ENCODE measurements at places on chromosomes 2 and 18.
A peak's percentile ranks its signal among the peaks of the same experiment; 100 is the strongest.

DNA sequence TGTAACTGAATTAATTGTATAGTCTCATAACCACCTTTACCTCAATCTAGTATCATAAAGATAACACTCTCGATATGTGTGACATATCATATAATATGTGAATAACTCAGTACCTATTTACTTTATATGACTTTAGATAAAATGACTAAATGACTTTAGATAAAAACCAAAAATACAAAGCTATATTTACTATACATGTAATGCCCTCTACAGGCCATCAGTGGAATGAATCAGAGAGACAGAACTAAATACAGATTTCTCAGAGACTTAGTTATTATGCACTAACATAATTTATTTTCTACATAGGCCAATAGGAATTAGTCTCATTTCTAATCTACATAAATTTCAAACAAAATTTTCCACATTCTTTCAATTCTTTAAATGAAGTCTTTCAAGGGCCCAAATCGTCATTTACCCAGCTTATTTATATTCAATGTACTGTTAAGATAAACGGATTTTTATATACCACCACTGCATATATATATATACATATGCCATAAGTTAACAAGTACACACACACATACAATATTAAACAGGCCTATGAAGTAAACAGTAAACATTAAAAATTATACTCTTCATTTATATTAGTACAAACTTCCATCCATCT is 219.9 kb downstream of the EXOC6B start:
- DNase-seq = no peak

GRCh38 chr2:46458763-46459500 is 20.4 kb upstream of the TMEM247 start:
- DNase-seq = no peak

- peak; percentile 13 for DNase-seq
These were observed 58.9 kb upstream of the THUMPD2 start for GRCh38 chr2:39837856-39838453.

GRCh38 chr2:174670446-174670845 is 72.8 kb upstream of the WIPF1 start:
- no peak for DNase-seq

DNA sequence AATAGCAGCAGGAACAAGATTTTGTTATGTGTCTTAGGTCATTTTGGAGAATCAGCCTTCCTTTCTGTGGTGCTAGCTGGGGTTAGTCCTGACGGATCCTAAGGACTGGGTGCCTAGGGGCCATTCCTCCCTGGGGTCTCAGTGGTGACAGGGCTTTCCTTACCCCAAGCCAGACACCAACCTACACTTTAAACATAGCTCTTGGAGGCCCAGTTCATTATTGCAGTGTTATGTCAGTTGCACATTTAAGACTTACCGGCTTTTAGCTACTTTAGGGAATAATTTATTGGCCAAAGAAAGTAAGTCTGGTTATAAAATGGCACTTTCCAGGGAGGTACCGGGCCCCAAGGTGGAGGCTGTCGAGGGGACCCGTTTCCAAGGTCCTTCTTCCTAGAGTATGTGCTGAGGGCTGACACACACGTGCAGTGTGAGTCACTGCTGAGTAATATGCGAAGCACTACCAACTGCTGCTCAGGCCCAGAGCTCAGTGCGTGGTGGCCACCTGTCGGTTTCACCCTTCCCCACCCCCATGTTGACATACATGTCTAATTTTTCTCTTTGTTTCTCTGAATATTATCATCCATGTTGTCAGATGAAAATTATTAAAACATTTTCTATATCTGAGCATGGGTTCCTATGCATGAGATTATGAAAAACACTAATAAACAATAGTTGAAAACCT is 37.0 kb upstream of the GRHL1 start:
- peak; percentile 65 for DNase-seq

DNA sequence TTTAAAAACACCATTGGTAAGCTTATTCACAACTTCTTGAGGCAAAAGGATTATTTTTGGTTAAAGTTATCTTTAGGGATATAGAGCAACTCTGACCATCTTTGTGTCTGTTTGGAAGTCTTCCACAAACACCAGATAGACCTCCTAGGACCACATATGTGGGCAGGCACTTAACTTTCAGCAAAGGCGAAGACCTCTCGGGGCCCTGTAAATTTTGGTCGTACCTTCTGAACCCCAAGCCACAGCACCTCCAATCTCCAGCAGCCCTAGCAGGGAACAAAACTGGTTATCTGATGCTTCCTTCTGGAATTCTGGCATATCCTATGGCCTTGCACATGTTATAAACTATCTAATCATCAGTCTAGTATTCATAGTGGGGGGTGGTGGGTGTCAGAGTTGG is 114.8 kb downstream of the MBD5 start:
- no peak for DNase-seq

GRCh38 chr18:8196238-8196637 is 413.0 kb upstream of the RAB12 start:
- no peak for DNase-seq

GRCh38 chr2:129738799-129739198 is 240.7 kb upstream of the RAB6C start:
- DNase-seq = no peak

GRCh38 chr2:46248171-46248570 is 49.0 kb upstream of the EPAS1 start:
- no peak for DNase-seq

- DNase-seq = no peak
These were observed 11.9 kb upstream of the PID1 start for GRCh38 chr2:229282758-229283546.

DNA sequence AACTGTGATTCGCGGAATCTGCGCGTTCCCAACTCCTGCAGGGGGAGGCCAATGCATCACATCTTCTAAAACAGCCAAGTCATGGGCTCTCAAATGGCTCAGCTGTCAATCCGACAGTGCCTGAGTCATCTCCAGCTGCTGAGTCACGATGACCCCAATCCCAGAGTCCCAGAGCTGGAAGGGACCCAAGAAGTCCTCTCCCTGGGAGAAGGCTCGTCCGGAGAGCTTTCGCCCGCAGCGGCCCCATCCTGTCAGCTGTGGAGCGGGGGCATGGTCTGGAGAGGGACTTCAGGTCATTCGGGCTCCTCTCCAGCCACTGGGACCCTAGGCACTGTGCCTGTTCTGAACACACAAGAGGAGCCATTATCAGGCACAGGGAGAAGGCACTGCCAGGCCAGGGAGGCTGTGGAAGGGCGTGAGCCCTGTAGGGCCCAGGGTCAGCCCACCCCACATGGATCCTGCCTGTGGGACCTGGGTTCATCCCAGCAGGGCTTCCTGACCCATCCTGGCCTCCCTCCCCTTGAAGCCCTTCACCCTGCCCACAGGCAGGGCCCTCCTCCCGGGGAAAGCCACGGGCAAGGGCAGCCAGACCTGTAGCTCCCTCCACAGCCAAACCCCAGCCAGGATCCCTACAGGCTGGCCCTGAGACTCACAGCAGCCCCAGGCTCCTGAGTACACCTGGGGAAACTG is 47.6 kb upstream of the GPC1 start:
- no peak for DNase-seq

DNA sequence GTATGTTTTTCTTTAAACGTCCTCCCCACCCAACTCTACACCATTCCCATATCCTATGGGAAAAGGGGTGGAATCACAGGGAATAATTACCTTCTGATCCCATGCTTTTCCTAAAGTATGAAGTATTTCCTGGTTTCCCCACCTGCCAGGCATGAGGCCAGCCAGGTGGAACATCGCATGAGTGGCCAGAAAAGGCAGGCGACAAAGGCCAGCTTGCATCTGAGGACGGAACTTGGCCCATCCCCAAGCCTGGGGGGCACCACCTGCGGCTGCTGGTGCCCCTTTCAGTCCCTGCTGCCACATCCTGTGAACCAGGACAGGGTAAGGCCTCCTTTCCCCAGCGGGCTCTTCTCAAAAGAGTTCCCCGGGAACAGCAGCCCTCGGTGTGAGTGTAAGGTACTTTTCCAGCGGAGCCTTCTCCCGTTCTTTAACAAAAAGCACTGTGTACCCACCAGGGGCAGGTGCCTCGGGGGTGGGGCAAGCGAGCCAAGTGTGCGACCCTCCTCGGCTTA is 1.2 kb upstream of the ERFE start:
- no peak for DNase-seq

DNA sequence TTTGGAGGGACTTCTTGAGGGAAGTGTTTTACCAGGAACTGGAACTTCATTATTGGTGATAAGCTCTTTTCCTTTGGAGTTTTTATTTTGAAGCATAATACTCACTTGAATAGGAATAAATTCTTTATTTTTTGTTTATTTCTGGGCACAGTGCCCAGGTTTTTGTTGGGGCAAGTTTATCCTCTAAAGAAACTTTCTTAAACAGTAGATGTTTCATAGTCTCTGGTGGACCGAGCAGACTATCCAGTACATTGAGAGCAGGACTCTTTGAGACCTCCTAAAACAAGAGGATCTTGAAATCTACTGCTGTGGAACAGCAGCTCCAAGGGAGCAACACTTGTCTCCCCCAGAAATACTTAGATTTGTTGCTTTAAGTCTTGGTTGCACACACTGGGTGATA is 109.4 kb downstream of the PARD3B start:
- no peak for DNase-seq

DNA sequence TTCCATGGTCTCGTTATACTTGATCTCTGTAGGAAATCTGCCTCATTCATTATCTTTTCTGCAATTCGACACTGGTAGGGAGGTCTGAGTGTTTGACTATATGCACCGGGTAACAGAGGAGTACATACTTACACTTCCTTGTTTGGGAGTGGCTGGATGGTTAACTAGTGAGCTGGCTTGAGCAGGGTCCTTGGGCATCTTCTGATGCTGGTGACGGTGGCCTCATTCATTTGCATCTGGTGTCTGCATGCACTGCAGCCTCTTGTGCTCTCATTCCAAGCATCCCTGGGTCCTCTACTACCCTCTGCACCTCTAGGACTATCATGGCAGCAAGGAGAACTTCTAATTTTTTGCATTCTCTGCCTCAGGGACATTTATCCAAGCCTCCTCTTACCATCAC is 100.0 kb upstream of the TCF4 start:
- DNase-seq = no peak

DNA sequence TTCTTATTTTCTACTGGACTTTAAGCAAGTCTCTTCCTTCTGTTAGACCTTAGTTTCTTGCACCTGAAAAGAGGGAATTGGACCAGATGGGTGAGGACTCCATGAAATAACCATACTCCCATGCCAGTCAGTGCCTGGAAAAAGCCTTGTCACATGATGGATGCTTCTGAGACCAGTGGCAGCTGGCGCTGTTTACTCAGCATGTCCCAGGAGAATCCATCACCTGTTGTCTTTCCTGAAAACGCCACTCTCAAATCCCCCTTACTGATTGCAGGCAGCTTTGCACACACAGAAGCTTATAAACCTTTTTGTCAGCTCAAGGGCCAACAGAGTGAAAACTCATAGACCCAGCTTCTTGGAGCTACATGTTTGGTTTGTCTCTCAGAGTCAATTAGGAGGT is 117.6 kb downstream of the POLE4 start:
- DNase-seq = no peak

DNA sequence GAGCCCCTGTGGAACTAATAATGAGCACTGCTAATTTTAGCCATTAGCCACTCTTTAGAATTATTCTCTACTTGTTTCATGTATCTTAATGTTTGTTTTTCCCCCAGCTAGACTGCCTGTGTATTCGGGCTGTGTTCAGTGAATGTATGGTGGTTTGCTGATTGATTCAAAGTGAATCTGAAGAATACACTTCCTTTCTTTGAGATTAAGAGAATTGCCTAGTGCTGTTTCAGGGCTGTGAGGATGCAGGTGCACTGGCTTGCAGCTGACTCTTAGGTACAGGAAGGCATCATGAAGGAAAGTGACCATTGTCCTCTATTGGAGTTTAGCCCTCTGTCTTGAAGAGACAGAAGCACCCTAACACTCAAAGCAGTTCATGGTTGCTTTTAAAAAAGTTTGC is 138.7 kb downstream of the CERS6 start:
- DNase-seq = peak; percentile 42

DNA sequence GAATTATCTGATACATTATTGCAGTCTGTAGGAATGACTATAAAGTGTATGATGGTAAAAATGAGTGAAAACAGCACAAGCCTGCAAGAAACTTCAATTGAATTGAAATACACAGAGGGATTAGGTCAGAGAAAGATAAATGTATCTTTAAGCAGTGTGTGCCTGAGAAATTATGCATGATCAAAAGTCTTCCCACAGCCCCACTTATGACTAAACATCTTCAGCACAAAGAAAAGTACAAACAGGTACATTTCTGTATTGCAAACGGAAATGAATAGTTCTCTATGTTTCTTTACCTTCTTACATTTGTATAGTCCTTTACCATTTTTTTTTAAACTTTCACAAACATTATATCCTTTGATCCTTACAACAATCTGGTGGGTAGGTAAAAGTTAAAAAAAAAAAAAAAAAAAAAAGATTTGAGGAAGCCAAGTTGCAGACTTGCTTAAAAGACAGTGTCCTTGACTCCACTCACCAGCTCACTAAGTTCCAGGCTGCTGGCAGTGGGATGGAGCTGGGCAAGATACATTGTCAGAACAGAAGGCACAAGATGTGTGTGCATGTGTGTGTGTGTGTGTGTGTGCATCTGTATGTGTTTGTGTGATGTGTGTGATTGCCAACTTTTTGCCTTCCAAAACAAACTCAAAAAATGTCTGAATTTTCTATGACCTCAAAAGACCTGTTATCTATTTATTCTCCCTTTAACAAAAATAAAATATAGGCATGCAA is 423.7 kb upstream of the ACVR2A start:
- no peak for DNase-seq

DNA sequence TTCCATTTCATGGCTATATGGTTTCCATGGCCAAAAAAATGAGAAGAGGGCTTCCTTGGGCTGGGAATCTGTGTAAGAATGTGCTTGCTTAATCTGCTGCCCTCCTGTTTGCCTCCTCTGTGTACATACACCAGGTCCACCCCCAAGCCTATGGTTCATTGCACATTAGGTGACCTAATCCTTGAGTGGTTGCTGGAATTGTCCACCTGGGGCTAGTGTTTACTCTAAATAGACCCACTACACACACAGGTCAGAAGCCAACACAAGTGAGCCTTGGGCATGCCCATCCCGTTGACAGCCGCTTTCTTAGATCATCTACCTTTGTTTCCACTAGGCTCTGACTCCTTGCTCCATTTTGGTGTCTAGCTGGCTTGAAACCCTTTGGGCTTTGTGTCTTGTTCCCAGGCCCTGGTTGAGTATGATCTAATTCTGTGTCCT is 59.2 kb upstream of the ATL2 start:
- DNase-seq = no peak

GRCh38 chr2:25375371-25375988 is 33.8 kb upstream of the DNMT3A start:
- no peak for DNase-seq

GRCh38 chr2:239401881-239402233 is 1.0 kb upstream of the HDAC4 start:
- DNase-seq = peak; percentile 31

GRCh38 chr2:86308356-86308755 is 29.1 kb downstream of the REEP1 start:
- no peak for DNase-seq

- DNase-seq = no peak
These were observed 29.5 kb downstream of the TNP1 start for GRCh38 chr2:216830346-216830745.

DNA sequence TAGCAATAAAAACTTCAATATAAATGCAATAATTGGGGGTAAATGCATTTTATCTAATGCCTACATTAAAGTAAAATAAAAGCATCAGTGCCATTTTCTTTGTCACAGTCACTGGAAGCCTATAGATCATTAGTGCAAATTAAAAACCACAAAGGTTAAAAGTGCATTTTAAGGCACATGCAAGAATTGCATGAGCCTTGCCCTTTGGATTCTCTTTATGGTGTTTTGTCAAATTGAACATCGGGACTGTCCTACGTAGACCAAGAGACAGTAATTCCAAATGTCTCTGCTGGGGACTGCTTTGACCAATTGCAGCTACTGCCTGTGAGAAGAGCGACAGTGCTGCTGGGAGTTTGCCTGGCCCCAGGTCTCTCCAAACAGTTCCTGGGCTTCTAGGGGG is 130.3 kb upstream of the SATB2 start:
- no peak for DNase-seq
